ENCODE measurements at places on chromosomes 11 and 22. TPM values are rescaled to one million over a fixed set of nuclear protein-coding genes. Genes with fewer than 3 reads are reported as not detected.

DNA sequence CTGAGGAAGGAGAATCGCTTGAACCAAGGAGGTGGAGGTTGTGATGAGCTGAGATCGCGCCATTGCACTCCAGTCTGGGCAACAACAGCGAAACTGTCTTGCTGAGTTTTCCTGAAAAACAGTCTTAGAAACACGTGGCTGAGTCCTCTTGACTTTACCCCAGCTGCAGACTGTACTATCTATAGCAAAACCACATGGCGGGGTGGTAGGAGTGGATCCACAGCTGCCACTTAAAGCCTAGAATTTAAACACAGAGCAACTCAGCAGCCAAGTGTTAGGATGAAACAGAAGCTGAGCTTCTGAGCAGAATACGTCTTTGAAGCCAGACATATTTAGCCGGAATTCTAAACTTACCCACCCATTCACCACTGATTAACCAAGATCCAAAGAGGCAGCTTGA lies 14.1 kb downstream of the PATZ1 start:
- no peaks in the 10 kb centered on the region for H3K4me1 ChIP-seq
- no peaks in the 10 kb centered on the region for H3K27me3 ChIP-seq
- H3K27ac ChIP-seq: no peak overlapping the region
- peaks cover 65% of the 10 kb centered on the region for H3K36me3 ChIP-seq
- H3K4me3 ChIP-seq: no peak overlapping the region

DNA sequence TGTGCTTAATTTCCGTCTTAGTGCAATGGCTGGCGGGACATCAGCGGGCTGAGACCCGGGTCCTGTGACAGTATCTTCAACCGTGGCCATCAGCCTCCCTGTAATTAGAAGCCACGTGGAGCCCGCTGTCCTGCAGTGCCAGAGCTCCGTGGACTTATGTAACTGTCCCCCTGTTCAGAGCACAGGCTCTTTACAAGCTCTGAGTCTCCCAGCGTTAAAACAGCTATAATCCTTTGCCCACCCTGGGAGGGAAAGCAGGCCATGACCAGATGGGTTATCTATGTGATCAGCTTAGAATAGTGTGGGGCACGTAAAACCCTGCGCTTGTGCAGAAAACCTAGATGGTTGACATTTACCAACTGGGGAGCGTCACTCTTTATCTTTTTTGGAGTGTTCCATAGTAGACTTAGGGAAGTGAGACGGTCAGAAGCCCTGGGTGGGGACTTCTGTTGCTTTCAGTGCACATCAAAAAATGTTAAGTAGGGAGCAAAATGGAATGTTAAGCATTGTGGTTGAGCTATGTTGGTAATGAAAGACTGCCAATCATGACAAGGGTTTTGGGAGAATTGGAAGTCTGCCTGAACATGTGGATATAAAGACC lies 103.5 kb upstream of the CADM1 start:
- H3K27me3 ChIP-seq: peaks cover 3% of the 10 kb centered on the region
- DNase-seq: no peak
- peaks cover 43% of the 10 kb centered on the region for H3K4me1 ChIP-seq
- no peak overlapping the region for H3K27ac ChIP-seq
- H3K36me3 ChIP-seq: no peaks in the 10 kb centered on the region
- H3K4me3 ChIP-seq: no peak overlapping the region

DNA sequence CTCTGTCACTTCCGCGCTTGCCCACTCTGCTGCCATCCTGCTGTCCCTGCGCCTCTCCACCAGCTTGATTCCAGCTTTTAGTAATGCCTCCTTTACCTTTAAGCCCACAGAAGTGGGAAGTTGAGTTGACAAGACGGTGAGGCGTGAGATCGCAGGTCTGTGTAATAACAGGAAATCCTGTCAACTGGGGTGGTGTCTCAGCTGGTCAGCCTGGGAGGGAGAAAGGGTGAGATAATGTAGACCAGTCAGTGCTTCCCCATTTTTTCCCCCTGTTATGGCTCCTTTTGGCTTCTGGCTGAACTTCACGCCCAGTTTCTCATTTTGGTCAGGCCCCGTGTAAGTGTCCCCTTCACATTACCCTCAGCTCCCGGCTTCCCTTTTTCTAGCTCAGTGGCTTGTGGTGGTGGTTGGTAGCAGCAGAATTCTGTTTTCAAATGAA lies 98.9 kb downstream of the TRAF6 start:
- no peak for DNase-seq
- H3K4me1 ChIP-seq: peaks cover 11% of the 10 kb centered on the region
- H3K27me3 ChIP-seq: no peaks in the 10 kb centered on the region
- H3K4me3 ChIP-seq: no peak overlapping the region
- no peak overlapping the region for H3K27ac ChIP-seq

DNA sequence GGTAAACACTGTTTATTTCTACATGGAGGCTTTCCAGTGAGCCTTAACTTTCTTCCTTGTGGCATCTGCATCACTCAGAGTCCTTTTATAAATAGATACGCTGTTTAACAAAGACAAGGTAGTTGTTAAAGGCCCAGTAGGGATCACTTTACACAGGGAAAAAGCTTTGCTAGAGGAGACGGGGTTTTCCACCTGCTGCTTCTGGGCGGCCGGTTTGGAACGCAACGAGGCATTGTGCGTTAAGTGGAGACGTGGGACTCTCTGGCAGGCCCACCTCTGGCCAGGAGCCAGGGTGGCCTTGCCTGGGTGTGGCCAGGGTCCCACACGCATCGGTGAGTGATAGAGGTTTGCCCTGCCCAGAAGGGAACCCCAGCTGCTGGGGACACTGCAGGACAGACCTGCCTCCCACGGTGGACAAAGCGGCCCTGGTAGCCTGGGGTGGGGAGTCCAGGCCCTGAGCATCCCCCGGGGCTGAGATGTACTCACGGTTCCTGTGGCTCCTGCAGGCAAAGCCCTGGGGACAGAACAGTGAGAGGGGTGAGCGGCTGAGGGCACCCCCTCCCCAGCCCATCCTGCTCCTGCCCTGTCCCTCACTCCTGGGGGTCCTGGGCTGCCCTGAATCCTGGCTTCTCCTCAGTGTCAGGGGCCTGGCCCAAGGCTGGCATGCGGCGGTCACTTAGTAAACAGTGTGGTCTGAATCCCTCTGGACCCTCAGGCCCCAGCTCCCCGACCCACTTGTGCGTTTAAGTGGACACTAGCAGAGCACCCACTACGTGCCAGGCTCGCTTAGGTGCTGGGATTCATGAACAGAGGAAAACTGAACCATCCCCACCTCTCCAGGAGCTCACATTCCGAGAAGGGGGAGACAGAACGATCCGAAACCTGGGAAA lies 4.2 kb downstream of the IL17REL start:
- no peak for DNase-seq
- peaks cover 7% of the 10 kb centered on the region for H3K4me1 ChIP-seq
- H3K27me3 ChIP-seq: peaks cover 57% of the 10 kb centered on the region
- no peak overlapping the region for H3K4me3 ChIP-seq
- no peaks in the 10 kb centered on the region for H3K36me3 ChIP-seq

Gene SLC22A6
- total RNA-seq: not detected

Gene PRR33
- total RNA-seq: not detected

Gene OR51B2
- 0.41 TPM for total RNA-seq

GRCh38 chr11:30489511-30489910 lies 96.6 kb downstream of the MPPED2 start:
- no peak overlapping the region for H3K4me3 ChIP-seq
- H3K27ac ChIP-seq: peak overlapping the region; percentile 95
- peaks cover 59% of the 10 kb centered on the region for H3K4me1 ChIP-seq
- no peak for DNase-seq

DNA sequence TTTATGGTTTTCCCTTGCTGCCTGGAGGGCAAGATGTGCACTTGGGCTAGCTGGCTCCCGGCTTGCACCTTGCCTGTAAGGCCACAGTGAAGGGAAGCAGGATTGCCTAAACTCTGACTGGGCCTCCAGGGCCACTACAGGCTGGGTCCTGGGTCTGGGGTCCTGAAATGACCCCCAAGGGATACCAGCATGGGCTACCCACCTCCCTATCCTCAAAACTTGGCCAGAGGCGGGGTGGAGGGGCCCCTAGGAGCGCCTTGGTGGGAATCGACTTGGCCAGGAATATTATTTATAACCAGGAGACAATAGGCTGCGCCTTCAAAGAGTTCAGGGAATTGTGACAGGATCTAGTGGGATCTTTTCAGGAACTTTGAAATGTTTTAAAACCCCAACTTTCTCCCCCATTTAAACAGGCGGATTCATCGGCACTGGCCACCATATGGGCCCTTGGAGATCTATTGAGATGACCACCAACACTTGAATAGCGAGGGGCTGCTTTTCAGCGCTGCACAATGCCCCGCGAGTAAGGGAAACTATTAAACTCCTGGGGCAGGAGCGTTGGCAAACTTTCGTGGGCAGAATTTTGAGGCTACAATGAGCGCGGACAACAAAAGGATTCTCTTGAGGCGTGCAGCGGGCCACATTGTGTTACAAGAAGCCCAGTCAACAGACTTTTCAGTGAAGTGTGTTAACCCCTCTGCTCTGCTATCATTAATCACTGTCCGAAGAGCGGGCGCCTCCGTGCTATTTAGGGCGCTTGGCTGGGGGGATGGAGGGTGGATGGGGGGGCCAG lies 15.2 kb downstream of the PAX6 start:
- no peak overlapping the region for H3K4me3 ChIP-seq
- no peak overlapping the region for H3K27ac ChIP-seq
- no peak for DNase-seq

Gene NPAS4
- total RNA-seq: 1.00 TPM

GRCh38 chr11:58926251-58926650 lies 13.0 kb upstream of the GLYATL1 start:
- peaks cover 46% of the 10 kb centered on the region for H3K27me3 ChIP-seq
- DNase-seq: no peak
- no peaks in the 10 kb centered on the region for H3K36me3 ChIP-seq
- H3K4me1 ChIP-seq: peaks cover 16% of the 10 kb centered on the region
- H3K27ac ChIP-seq: no peak overlapping the region
- no peak overlapping the region for H3K4me3 ChIP-seq

Measured in mesothelial cell of epicardium (in vitro differentiated cells).